NCI-H526 (cell line): ENCODE measurements at places on chromosomes 1 and 21.

GRCh38 chr1:15851210-15852035 is 3.9 kb downstream of the SPEN start:
- no peak for DNase-seq

DNA sequence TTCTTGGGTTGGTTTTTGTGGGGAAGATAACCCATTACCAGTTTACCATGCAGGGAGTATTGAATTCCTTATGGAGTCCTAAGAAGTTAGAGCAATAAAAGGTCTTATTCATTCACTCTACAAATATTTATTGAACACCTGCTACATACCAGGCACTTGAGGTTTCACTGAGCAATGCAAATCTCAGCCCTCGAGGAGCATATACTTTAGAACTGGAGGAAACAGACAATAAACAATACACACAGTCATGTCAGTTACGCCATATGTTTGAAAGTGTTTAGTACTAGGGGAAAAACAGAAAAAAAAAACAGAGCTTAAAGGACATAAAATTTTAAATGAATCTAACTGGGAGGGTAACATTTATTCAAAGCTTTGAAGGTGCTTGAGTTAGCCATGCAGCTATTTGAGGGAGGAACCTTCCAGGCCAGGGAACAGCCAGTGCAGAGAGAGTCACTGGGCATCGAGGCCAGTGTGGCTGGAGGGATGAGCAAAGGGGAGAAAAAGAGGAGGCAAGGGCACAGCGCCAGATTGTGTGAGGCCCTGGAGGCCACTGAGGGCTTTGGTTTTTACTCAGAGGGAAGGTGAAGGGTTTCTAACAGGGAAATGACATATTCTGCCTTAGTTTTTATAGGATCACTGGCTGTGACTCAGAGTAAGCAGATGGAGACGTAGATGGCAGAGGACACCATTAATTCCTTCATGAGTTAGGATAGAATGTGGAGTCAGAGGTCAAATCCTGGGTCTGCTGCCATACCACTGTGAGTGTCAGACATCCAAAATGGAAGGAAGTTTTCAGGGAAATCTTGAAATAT is 32.7 kb downstream of the C1orf21 start:
- DNase-seq: peak; percentile 61

GRCh38 chr1:7930645-7931445 is 9.8 kb downstream of the TNFRSF9 start:
- no peak for DNase-seq

- no peak for DNase-seq
Observed at GRCh38 chr1:54866801-54867716, 19.9 kb downstream of the DHCR24 start.

GRCh38 chr1:165914136-165914798 is 86.9 kb downstream of the UCK2 start:
- peak; percentile 71 for DNase-seq

- DNase-seq: no peak
Observed at GRCh38 chr1:153636312-153636711, 2.4 kb downstream of the CHTOP start.
